Heart right ventricle (tissue), 16 donors: ENCODE measurements at places on chromosomes 5 and 9. TPM values are rescaled to one million over a fixed set of nuclear protein-coding genes. Genes with fewer than 3 reads are reported as not detected.

DNA sequence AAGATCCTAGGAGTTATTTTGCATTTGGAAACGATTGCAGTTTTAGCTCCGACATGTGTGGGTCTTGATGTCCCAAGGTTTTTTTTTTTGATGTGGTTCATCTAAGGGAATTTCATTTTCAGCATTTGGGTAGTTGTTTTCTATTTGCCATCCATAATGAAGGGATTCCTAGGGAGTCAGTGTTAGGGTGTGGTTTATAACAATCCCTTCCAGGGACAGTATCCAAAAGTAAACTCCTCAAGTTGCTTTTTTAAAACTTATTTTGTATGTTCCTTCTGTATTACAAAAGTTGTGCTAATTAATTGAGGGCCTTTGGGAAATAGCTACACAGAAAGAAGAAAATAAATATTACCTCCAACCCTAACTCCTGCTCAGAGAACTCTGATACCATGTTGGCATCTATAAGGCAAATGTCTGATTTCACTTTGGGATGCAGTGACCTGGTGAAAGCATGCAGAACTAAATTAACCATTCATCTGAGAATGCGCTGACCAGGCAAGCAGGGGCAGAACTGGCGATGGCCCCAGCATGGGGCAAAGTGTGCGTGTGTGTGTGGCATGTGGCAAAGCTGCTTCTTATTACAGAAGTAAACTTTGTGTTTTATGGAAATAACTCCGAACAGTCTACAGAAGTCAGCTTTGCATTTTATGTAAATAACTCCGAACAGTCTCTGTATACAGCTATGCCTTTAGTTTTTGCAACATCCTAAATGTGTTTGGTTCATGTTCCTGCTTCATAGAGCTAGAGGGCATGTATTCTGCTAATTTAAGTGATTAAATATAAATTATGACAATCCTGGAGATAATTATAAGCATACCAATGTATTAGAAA, 237.2 kb downstream of the TRPM3 start:
- DNase-seq: no peak

DNA sequence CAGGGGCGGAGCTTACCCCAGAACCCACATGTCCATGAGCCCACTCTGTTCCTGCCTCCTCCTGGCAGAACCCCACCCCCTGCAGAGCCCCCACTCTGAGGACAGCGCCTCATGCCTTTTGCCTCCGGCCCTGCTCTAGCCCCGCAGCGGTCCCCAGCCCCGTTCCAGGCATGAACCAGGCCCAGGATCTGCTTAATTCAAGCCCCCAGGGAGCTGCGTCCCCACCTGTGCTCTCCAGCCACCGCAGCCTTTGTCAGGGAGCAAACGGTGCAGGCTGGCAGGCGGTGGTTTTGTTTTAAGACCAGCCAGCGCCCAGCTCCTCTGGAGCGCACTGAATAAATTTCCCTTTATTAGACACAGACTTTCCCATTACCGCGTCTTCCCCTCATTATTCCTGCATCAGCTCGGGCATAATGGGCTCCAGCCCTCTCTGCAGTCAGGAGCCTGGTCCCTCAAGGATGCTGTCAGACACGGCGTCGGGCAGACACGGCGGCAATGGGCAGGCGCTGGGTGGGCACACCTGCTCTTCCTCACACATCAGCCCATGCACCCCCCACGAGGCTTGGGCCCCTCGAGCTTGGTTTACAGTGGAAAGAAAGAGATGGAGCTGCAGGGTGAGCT, 137.6 kb downstream of the OLFM1 start:
- DNase-seq: no peak

- DNase-seq: no peak
These were observed 299.0 kb downstream of the PRELID2 start for GRCh38 chr5:145536133-145536532.

DNA sequence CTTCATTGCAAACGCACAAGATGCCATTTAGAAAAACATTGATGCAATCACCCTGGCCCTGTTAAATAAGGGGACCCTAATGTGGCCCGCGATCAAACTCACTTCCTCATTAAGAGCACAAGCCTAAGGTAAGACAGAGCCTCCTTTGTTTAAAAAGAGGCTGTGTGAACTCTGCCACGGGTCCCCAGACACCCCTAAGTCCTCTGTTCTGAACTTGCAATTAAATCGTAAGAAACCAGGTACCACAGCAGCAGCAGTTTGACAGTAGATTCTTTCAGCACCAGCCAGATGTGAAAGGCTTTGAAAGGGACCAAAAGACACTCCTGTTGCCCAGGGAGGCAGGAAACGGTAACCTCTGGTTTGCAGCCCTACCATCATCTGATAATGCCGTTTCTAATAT, 346.3 kb downstream of the TMEM167A start:
- no peak for DNase-seq

The ADGRD2 gene
- total RNA-seq: 0.68 TPM

GRCh38 chr9:109811876-109812275, 31.9 kb downstream of the PALM2AKAP2 start:
- DNase-seq: no peak

DNA sequence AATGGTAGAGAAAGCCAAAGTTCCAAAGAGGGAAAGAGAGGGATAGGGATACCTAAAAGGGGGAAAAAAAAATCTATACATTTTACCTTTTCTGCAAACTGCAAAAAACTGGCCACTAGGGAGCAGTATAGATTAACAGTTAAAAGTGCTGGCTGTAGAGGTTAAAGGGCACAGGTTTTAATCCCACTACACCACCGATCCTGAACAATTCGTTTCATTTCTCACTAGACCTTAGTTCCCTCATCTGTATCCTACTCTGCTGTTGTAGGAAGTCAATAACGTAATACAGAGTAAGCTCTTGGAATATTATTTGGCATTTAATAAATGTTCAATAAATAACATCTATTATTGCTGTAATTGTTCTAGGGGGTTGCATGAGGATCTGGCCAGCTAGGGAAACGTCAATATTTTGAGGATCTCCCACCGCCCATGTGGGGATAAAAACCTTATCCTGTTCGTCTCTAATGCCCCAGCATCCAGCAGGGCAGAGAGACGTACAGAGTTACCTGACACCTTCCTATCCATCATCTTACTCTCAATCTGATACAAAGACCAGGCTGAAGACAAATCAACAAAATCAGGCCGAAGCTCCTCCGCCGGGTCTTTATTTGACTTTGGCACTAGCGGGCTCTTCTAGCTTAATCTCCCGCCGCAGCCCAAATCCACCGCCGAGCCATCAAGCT, 757 bp downstream of the CDC26 start:
- peak; percentile 36 for DNase-seq
